NCI-H774 (cell line): ENCODE measurements at places on chromosomes 2 and 18.
A peak's percentile ranks its signal among the peaks of the same experiment; 100 is the strongest.

- no peak for DNase-seq
These were observed 296.9 kb upstream of the STON1 start for GRCh38 chr2:48233005-48233404.

DNA sequence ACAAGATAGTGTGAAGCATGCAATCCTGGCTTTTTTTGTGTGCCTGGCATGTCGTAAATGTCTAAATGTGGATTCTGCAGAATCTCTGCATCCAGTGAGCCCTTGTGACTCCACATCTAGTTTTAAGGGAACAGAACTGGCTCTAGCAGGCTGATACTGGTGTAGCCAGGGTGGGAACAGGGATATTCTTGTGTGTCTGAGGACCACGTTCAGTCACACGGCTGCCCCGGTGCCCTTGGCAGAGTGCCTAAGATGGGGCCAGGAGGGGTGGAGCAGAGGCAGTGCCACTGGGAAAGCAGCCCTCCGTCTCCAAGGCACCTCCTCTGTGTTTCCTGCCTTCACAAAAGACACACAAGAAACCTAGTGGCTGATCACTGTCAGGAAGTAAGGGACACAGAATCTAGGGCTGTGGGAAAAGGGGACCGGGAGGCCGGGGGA is 91.5 kb upstream of the PARD3B start:
- DNase-seq = peak; percentile 9

GRCh38 chr2:195038153-195038552 is 618.9 kb upstream of the SLC39A10 start:
- DNase-seq = no peak

DNA sequence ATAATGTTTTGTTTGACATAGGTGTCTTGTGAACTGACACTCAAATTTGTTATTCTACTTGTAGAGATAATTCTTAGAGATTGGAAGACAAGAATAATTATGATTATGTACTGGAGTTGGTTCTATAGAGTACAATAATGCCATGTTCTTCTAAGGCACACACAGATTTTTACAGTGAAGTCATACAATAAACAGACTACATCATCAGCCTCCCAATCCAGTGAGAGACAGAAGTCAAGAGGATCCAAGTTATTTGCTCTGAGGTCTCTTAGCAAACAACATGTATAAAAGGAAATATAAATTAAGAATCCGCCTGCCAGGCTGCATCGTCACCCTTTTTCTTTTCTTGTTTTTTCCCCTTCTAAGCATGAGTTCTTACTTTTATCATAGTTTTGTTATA is 613.5 kb upstream of the SETBP1 start:
- DNase-seq = no peak

GRCh38 chr18:7566567-7567473 is at the start of gene PTPRM:
Gene PTPRM (plus strand): TSS chr18:7567316. CDS start chr18:7567819, 503 bp downstream.
- DNase-seq = peak; percentile 55

DNA sequence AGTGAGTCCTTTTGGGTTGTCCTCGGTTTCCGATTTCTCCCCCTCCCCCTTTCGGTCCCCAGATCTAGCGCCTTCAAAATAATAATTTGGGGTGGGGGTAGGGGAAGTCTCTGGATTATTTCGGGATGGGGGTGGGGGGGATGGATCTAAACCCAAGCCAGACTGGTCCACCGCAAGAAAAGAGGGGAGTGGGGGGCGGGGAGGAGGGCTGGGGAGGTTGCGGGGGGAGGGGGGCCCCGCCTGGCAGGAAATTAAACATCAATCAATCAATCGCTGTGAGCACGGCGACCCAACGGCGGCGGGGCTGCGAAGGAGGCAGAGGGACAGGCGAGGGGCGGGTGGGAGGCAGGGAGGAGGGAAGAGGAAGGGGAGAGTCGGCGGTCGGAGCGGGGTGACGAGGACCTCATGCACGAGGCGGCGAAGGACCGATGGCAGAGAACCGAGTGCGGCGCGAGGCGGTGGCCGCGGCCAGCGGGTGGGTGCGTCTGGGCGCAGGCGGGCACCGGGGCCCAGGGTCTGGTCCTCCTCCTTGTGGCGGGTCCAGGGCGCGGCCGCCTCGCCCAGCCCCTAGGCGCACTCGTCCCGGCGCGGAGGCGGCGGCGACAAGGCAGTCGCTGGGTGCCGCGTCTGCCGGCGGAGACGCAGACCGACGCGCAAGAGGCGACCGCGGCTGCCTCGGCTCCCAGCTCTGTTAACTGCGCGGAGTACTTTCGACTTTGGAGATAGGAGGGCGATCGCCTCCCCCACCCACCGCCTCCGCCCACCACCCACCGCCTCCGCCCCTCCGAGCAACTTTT is 468 bp upstream of the SATB2 start:
- DNase-seq = no peak

GRCh38 chr2:225773148-225773547 is 373.6 kb downstream of the NYAP2 start:
- DNase-seq = no peak

DNA sequence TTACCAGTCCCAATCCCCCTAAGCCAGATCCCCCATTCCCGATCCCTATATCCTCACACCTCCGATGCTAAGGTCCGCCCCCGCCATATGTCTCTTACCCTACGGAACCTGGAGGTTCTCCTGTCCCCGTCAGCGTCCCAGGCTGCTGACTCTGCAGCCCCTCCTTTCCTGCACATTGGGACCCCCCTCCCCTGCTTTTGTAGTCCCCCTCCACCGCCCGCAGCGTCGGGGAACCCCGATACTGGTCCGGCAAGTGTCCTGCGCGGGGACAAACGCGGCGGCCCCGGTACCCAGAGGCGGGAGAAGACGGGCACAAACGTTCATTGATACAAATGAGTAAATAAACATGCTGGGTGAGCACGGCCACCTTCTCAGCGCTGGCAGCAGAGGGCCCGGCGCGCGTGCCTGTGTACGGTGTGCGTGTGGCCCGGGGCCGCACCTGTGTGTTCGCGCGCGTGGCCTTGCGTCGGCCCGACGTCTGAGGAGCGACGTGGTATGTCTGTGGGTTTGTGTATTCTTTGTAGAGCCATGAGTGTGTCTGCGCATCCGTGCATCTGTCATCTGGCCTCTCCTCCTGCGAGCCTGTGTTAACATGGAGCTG is 2.0 kb upstream of the CYP26B1 start:
- no peak for DNase-seq

GRCh38 chr2:9423922-9424272 is 443 bp downstream of the CPSF3 start:
- DNase-seq = no peak

DNA sequence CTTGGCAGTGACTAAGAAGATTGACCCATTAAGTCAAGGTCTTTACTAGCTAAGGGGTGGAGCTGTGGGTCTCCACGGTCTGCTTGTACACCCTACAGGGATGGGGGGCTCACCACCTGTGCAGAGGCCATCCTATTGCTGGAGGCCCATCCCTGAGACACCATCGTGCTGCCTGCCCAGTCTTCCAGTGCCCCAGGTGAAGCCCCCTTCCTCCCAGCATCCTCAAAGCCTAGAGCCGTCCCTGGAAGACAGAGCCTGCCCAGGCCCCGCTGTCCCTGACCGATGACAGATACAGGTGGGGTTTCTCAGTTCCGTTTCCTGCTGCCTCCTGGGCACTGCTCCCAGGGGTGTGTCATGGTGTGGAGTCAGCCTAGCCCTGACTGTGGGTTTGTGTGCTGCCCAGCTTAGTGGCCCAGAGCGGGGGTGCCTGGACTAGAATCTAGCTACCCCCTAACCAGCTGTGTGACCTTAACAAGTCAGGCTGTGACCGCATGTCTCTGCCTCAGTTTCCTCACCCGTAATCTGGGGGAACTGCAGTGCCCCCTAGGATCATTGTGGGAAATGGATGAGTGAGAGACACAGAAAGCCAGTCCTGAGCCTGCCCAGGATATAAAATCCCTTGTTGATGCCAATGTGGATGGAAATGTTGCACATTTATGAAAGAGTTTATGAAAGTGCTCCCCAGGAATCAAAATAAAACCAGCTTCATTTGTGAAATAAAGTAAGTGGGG is 2.0 kb downstream of the OTOS start:
- no peak for DNase-seq

DNA sequence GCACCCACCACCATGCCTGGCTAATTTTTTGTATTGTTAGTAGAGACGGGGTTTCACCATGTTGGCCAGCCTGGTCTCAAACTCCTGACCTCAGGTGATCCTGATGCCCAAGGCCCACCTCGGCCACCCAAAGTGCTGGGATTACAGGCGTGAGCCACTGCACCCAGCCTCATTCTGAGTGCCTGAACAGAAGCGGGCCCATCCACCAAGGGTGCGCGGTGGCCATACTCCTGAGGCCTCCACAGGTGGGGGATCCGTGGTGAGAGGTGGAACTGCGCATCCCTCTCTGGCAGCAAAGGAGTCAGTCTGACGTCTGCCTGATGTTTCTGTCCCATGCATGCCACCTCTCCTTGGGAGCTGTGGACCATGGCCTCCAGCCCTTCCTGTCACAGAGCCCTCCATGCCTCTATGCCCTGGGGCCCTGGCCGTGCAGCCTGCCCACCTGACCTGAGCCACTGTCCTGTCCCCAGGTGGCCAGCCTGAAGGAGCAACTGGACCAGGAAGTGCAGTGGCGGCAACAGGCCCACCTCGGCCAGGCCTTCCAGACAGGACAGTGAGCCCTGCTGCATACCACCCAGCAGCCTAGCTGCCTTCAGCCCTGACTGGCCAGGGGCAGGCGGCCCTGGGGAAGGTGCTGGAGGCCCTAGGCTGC is 7.6 kb upstream of the SNED1 start:
- no peak for DNase-seq

DNA sequence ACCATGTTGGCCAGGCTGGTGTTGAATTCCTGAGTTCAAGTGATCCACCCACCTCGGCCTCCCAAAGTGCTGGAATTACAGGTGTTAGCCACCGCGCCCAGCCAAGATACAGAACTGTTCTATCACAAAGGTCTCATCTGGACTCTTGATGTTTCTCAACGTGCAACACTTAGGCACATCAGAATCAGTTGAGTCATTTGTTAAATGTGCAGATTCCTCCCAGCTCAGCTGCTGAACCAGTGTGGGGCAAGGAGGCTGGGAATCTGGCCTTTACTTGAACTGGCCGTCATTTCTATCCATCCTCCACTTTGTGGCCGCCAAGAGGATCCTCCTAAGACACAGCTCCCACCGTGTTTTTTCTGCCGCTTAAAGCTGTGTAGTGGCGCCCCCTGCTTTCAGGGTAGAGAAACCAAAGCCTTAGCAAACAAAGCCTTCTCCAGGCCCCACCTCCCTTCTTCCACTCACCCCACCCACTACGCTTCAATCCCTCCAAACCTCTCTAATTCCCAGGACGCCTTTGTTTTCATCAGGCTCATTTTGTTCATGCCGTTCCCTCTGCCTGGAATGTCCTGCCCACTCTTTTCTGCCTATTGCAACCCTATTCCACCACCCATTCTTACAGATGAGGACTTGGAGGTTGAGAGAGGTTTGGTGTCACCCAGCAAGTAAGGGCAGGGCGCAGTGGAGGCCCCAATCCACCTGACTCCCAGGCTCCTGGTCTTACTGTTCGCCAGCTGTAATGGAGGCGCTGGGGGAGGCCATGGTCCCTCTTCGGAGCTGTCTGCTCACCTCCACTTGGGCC is 776 bp upstream of the SPEG start:
- DNase-seq = no peak

- DNase-seq = no peak
These were observed 102.0 kb upstream of the PPP1CB start for GRCh38 chr2:28649481-28650265.

GRCh38 chr18:40685219-40685618 is 1269.8 kb upstream of the PIK3C3 start:
- DNase-seq = no peak

- peak; percentile 64 for DNase-seq
These were observed 47.5 kb downstream of the PTGR3 start for GRCh38 chr18:75161256-75162028.

GRCh38 chr18:59990121-59990823 is 90.5 kb downstream of the PMAIP1 start:
- DNase-seq = no peak

DNA sequence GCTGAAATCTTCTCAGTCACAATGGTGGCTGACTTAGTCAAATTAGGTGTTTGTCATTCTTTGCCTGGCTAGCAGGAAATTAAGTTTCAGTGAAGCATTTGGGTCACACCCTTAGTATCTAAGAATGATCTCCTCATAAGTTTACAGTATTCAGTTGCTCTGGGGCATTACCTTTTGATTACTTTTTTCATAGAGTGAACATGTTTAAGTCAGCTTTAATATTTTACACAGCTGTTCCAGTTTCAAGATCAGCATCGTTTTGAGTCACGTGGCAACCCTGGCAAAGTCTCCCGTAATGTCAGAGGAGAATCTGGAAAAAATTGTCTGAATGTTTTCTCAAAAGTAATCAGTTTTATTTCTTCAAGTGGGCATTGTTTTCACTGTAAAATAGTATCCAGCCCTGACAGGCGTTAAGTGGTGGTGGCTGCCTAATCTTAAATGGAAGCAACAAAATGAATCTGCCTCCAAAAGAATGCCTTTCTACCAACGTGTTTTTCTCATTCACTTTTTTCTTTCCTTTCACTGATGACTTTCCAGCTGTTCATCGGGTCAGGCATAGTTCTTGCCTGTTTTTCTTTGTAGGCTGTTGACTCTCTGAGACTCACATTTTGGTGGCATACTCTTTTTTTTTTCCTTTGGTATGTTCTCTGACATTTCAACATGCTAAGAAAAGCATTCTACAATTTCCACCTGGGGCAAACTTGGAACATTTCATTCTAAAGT is 319.6 kb upstream of the TCF4 start:
- no peak for DNase-seq

GRCh38 chr2:144517866-144518747 is 1.8 kb downstream of the ZEB2 start:
- DNase-seq = no peak

- no peak for DNase-seq
These were observed 25.3 kb downstream of the MYO1B start for GRCh38 chr2:191270306-191271161.

DNA sequence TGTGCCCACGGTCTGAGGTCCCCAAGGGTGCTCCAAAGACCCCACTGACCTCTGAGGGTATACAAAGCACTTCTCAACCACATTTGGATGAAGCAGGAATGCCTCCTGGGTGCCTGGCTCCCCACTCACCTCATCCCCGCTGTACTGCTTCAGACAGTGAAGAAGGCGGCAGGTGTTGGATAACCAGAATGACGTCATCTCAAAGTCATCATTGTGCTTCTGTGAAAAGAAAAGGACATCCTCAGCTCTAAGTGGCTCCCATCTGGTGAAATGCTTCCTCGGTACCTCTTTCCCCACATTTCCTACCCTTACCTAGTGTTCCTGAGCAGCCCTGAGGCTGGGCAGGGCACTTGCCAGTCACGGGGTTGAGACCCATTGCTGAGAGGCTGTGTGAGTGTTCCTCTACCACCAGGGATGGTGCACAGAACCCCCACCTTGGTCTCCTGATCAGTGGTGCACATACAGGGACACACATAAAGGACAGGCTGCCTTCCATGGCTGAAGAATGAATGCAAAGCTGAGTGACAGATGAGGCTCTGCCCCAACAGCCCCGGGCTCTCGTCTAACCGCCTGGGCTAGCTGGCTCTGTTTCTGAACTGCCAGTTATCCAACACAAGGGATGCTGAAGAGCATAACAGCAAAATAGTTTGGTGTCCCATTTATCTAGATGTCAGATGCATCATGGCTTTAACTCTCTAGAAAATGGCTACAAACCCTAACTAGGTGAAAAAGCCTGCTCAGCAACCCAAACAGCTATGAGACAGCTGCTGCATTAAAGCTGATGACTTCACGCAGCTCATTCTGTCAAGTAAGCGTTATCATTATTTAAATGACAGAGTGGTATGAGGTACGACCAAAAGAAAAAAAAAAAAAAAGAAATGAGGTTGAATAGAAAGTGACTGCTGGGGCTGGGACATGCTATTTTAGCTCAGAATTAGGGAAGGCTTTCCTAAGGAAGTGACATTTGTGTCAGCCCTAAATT is 28.2 kb upstream of the ACAA2 start:
- no peak for DNase-seq

- DNase-seq = no peak
These were observed 166.3 kb upstream of the SERTAD2 start for GRCh38 chr2:64819774-64820688.

GRCh38 chr2:134021830-134022524 is 231.9 kb upstream of the MGAT5 start:
- no peak for DNase-seq
